ENCODE measurements at places on chromosomes 16 and 17. TPM values are rescaled to one million over a fixed set of nuclear protein-coding genes. Genes with fewer than 3 reads are reported as not detected.
A peak's percentile ranks its signal among the peaks of the same experiment; 100 is the strongest.

Gene EPOP
- 4.1 TPM for total RNA-seq

GRCh38 chr17:343875-344752 is 8.5 kb downstream of the RPH3AL start:
- no peak overlapping the region for H3K27ac ChIP-seq
- no peaks in the 10 kb centered on the region for H3K36me3 ChIP-seq
- no peaks in the 10 kb centered on the region for H3K4me1 ChIP-seq
- no peak for DNase-seq
- no peaks in the 10 kb centered on the region for H3K27me3 ChIP-seq

GRCh38 chr17:80475910-80476876 is at the start of gene NPTX1:
NPTX1 (minus strand) TSS chr17:80476607; CDS start chr17:80476446, 161 bp downstream.
- no peak within 1 kb of the TSS for H3K27ac ChIP-seq
- peaks cover 37% of the 10 kb centered on the region for H3K4me1 ChIP-seq
- no peaks in the 10 kb centered on the region for H3K36me3 ChIP-seq

Gene ACSM2A
- total RNA-seq = not detected

- H3K4me3 ChIP-seq = no peak overlapping the region
- H3K27me3 ChIP-seq = no peaks in the 10 kb centered on the region
- DNase-seq = no peak
- H3K4me1 ChIP-seq = no peaks in the 10 kb centered on the region
- H3K36me3 ChIP-seq = no peaks in the 10 kb centered on the region
- H3K27ac ChIP-seq = no peak overlapping the region
These were observed 26.2 kb downstream of the TNFRSF13B start for GRCh38 chr17:16945663-16946218.

Gene MLKL
- 8.6 TPM for total RNA-seq

Gene CDH15
- 2.7 TPM for total RNA-seq

- no peak overlapping the region for H3K27ac ChIP-seq
- no peaks in the 10 kb centered on the region for H3K27me3 ChIP-seq
- DNase-seq = no peak
- H3K4me3 ChIP-seq = no peak overlapping the region
These were observed 9.4 kb downstream of the ABCC1 start for GRCh38 chr16:15958703-15959348.

DNA sequence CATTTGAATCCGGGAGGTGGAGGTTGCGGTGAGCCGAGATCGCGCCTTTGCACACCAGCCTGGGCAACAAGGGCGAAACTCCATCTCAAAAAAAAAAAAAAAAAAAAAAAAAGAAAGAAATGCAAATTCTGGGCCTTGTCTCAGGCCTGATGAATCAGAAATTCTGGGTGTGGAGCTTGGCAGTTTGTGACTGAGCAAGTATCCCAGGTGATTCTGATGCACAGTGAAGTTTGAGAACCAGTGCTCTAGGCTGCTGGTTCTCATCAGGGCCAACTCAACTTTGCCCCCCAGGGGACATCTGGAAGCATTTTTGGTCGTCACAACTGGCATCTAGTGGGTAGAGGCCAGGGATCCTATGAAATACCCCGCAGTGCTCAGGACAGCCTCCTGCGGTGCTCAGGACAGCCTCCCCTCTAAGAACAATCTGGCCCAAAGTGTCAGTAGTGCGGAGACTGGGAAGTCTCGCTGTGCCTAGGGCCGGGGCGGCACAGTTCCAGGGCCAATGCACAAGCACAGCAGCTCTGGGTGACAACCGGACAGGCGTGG is 55.9 kb downstream of the SDK2 start:
- no peak overlapping the region for H3K4me3 ChIP-seq
- H3K27ac ChIP-seq = no peak overlapping the region

GRCh38 chr16:65069065-65069464 is 52.8 kb downstream of the CDH11 start:
- H3K4me3 ChIP-seq = no peak overlapping the region
- H3K36me3 ChIP-seq = no peaks in the 10 kb centered on the region
- no peak overlapping the region for H3K27ac ChIP-seq
- H3K27me3 ChIP-seq = no peaks in the 10 kb centered on the region

Gene HS3ST3A1
- 3.1 TPM for total RNA-seq

- no peaks in the 10 kb centered on the region for H3K27me3 ChIP-seq
- no peak overlapping the region for H3K27ac ChIP-seq
- no peak overlapping the region for H3K4me3 ChIP-seq
- H3K36me3 ChIP-seq = no peaks in the 10 kb centered on the region
- DNase-seq = no peak
- no peaks in the 10 kb centered on the region for H3K4me1 ChIP-seq
These were observed 210.2 kb downstream of the MSI2 start for GRCh38 chr17:57466521-57466920.

Gene SLC16A6
- 0.85 TPM for total RNA-seq

- H3K4me3 ChIP-seq = no peak overlapping the region
- H3K27me3 ChIP-seq = no peaks in the 10 kb centered on the region
- DNase-seq = no peak
- H3K4me1 ChIP-seq = no peaks in the 10 kb centered on the region
These were observed 387.1 kb downstream of the XYLT1 start for GRCh38 chr16:17083628-17084027.

GRCh38 chr17:65283704-65284103 is 146.5 kb downstream of the RGS9 start:
- no peaks in the 10 kb centered on the region for H3K27me3 ChIP-seq
- no peak overlapping the region for H3K4me3 ChIP-seq
- no peaks in the 10 kb centered on the region for H3K4me1 ChIP-seq
- no peak overlapping the region for H3K27ac ChIP-seq
- DNase-seq = no peak

DNA sequence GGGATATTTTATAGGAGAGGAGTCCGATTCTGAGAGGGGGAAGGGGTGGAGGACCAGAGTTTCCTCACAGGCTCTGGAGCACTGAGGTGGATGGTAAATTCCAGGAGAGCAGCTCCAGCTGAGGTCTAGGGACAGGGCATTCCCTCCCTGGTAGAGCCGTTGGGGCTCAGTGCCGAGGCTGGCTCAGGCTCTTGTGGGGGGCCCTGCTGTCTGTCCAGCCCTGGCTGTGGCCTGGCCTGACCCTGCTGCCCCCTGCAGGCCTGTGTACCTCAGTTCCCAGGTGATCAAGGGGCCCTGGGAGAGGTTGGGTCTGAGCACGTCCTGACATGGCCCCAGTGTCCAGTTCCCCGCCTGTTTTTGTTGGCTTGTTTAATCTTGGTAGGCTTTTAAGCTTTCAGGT is 16.8 kb downstream of the ZNF750 start:
- no peak overlapping the region for H3K27ac ChIP-seq
- no peaks in the 10 kb centered on the region for H3K36me3 ChIP-seq
- DNase-seq = no peak
- no peaks in the 10 kb centered on the region for H3K27me3 ChIP-seq
- H3K4me1 ChIP-seq = no peaks in the 10 kb centered on the region

GRCh38 chr17:58822148-58823050 is 66.7 kb downstream of the PPM1E start:
- no peaks in the 10 kb centered on the region for H3K4me1 ChIP-seq
- no peaks in the 10 kb centered on the region for H3K27me3 ChIP-seq
- DNase-seq = no peak
- no peaks in the 10 kb centered on the region for H3K36me3 ChIP-seq
- H3K4me3 ChIP-seq = no peak overlapping the region
- H3K27ac ChIP-seq = no peak overlapping the region

Gene ESRP2
- 48.1 TPM for total RNA-seq

- DNase-seq = peak; percentile 16
- H3K4me1 ChIP-seq = no peaks in the 10 kb centered on the region
- H3K4me3 ChIP-seq = no peak overlapping the region
- H3K27me3 ChIP-seq = no peaks in the 10 kb centered on the region
These were observed 20.1 kb upstream of the MLYCD start for GRCh38 chr16:83878838-83879237.

Gene CDH1
- 75.7 TPM for total RNA-seq

- DNase-seq = peak; percentile 23
- no peaks in the 10 kb centered on the region for H3K36me3 ChIP-seq
- no peak within 1 kb of the TSS for H3K27ac ChIP-seq
- H3K4me3 ChIP-seq = peak within 1 kb of the TSS; percentile 39
- peaks cover 21% of the 10 kb centered on the region for H3K4me1 ChIP-seq
These were observed at the start of gene C16orf74 for GRCh38 chr16:85750827-85751697. C16orf74 (minus strand) TSS chr16:85751096; CDS start chr16:85735217, 15,879 bp downstream.

DNA sequence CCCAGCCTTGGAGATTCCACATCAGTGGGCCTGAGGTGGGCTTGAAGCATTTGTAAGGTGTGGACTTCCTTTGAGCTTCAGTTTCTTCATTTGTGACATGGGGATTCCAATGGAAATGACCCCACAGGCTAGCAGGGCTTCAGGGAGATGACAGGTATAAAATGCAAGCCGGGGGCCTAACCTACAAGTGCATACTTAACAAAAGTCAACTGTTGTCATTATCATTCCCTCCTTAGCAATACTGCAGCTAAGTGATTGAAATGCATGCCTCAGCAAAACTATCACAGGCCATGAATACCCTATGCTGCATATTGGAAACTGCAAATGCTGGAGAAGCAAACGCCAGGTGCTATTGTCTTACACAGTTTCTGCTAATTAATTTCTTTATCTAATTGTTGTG is 19.8 kb downstream of the CCL4 start:
- no peak for DNase-seq
- H3K4me1 ChIP-seq = no peaks in the 10 kb centered on the region
- no peaks in the 10 kb centered on the region for H3K36me3 ChIP-seq
- H3K27me3 ChIP-seq = no peaks in the 10 kb centered on the region
- no peak overlapping the region for H3K27ac ChIP-seq

DNA sequence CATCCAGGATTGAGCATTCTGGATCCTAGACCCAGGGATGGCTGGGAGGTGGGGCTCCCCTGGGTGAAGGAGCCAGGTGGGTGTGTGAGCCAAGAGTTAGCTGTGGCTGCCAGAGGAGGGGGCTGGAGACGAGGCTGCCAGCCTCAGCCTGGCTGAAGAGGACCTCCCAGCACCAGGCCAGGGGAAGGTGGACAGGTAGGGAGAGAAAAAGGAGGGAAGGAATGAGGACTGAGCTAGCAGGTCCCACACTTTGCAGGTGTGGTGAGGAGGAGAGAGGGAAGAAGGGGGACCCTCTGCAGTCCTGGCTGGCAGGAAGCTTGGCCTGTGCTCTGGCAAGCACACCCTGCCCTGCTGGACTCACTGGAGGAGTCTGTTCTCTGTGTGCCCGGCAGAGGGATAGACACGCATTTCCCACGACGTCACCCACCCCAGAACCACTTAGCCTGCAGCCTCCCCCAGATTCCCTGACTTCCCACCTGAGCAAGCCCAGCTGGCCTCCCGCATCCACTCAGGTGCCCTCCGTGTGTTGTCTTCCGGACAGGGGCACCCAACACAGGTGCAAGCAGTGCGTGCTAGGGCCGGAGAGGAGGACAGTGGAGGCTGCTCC is 42.0 kb downstream of the SOCS3 start:
- H3K4me1 ChIP-seq = no peaks in the 10 kb centered on the region
- H3K27ac ChIP-seq = no peak overlapping the region
- H3K27me3 ChIP-seq = no peaks in the 10 kb centered on the region
- H3K4me3 ChIP-seq = no peak overlapping the region
- DNase-seq = no peak

DNA sequence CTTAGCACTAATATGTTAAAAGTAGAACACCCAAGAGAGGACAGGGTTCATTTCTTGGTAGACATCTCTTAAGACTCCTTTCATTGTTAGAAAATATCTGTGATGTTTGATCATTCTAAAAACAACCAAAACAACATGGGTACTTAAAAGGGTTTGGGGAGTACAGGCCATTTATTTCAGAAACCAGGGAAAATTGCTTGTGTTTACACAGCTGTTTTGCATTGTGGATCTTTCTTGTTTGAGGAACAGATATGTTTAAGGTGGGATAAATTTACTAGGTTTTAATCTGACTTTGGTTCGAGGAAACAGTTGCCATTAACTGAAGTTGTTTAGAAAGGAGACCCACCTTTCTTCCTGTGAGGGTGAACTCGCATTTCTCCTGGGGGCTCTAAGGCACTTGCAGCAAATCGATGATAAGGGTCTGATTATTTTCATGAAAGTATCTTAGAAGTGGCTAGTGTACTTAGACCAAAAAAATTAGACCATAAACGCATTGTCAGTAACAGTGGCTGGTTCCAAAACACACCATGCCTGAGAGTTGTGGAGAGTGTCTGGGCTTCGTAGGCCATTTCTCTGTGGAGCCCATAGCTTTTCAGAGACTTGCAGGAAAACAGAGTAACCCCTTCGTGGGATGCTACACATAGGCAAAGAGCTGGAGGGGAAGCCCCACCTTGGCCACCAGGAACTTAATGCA is 17.6 kb downstream of the CLUAP1 start:
- H3K36me3 ChIP-seq = no peaks in the 10 kb centered on the region
- H3K4me1 ChIP-seq = no peaks in the 10 kb centered on the region
- H3K27me3 ChIP-seq = no peaks in the 10 kb centered on the region

Gene RAB40B
- total RNA-seq = 23.8 TPM

Gene TPSB2
- total RNA-seq = 78.7 TPM

GRCh38 chr17:61658183-61658582 is 67.2 kb upstream of the NACA2 start:
- no peak overlapping the region for H3K4me3 ChIP-seq
- H3K27me3 ChIP-seq = no peaks in the 10 kb centered on the region
- H3K36me3 ChIP-seq = no peaks in the 10 kb centered on the region
- H3K27ac ChIP-seq = no peak overlapping the region
- no peaks in the 10 kb centered on the region for H3K4me1 ChIP-seq
- no peak for DNase-seq

GRCh38 chr16:58187092-58187491 is 10.8 kb downstream of the CSNK2A2 start:
- H3K4me3 ChIP-seq = no peak overlapping the region
- no peaks in the 10 kb centered on the region for H3K4me1 ChIP-seq
- DNase-seq = no peak
- H3K27me3 ChIP-seq = no peaks in the 10 kb centered on the region
- peaks cover 3% of the 10 kb centered on the region for H3K36me3 ChIP-seq
- H3K27ac ChIP-seq = no peak overlapping the region

DNA sequence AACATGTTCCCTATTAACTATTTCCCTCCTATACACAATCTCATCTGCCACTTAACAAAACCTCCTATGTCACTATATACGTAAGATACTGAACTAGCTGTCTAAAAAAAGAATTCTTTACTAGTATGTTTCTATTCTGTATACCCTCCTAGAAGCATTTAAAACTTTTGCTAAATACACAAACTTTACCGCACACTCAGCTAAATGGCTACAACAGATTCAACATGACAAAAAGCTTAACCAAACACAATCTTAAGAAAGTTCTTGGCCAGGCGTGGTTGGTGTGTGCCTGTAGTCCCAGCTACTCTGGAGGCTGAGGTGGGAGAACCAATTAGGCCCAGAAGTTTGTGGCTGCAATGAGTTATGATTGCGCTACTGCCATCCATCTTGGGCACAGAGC is 20.0 kb downstream of the MED13 start:
- no peaks in the 10 kb centered on the region for H3K27me3 ChIP-seq
- no peaks in the 10 kb centered on the region for H3K4me1 ChIP-seq
- no peak overlapping the region for H3K27ac ChIP-seq
- no peak overlapping the region for H3K4me3 ChIP-seq

Data from prostate gland (tissue), 2 donors.